ENCODE measurements at places on chromosomes 4 and X. TPM values are rescaled to one million over a fixed set of nuclear protein-coding genes. Genes with fewer than 3 reads are reported as not detected.

Gene TCEAL2
- total RNA-seq = 1.3 TPM

Gene FAT1
- 90.7 TPM for total RNA-seq

Gene AKAP14
- not detected for total RNA-seq

- DNase-seq = no peak
Observed at GRCh38 chr4:153074936-153075630, 129.2 kb upstream of the TRIM2 start.

DNA sequence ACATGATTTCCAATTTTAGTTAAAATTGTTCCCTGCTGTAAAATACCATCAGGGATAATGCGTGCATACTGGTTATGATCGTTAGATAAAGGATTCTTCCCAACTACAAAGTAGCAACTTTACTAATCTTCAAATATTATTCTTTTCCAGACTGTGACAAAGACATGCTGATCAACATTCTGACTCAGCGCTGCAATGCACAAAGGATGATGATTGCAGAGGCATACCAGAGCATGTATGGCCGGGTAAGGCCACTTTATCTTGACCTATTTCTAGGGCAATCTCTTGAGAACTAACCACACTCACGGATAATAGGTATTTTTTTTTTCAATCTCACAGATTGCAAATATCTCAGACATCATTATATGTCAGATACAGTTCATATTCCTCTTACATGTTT lies 47.0 kb downstream of the ANXA10 start:
- no peak for DNase-seq

GRCh38 chr4:40199179-40199670 lies 2.4 kb downstream of the RHOH start:
- no peak for DNase-seq

- no peak for DNase-seq
Observed at GRCh38 chrX:1598876-1599790, 7.7 kb downstream of the AKAP17A start.

DNA sequence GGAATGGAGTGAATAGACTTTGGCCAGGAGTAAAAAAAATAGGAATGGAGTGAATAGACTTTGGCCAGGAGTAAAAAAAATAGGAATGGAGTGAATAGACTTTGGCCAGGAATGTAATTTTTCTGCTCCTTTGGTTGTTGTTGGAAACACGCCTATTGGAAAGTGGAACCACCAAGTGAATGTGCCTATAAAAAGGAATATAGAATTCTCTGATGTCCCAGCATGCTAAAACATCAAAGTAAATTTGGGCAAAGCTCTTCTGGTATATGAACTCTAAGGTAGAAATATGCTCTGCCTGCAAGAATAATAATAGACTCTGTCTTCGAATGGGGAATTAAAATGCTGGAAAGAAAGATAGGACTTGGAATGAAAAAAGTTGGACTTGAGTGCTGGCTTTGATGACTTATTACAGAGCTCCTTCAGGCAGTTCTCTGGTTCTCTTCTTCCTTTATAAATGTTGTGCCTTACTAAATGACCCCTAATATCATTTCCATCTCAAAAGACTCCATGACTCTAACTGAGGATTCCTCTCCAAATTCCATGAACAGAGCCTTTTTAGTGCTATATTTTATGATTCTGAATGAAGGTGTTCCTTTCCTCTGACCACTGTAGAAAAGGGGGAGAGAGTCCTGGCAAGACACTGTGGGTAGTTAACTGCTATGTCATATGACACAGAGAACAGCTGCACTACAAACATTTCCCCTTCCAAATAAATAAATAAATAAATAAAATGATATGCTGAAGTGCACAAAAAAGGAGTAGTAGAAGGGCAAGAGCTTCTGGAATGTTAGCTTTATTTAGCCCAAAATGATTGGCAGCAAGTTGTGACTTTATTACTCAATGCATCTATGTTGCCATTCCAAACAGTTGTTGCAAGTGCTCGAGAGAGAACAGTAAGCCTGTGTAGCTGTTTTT lies 13.5 kb upstream of the GBA3 start:
- no peak for DNase-seq

DNA sequence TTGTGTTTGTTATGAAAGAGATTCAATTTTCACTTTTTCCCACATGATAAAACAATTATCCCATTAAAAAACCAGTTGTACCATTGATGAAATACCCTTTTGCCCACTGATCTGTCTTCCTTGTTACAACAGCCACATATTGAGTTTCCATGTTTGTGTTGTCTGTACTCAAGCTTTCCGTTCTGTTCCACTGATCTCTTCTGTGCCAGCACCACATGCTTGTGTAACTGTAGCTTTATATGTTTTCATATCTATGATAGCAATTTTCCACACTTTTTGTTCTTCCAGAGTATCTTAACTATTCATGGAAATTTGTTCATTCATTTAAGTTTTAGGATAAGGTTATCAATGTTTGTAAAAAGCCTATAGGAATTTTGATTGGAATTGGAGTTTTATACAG lies 24.3 kb upstream of the RELL1 start:
- no peak for DNase-seq

Measured in cardiac septum (tissue), 1 donor.